ENCODE measurements at places on chromosomes 11 and 22.

DNA sequence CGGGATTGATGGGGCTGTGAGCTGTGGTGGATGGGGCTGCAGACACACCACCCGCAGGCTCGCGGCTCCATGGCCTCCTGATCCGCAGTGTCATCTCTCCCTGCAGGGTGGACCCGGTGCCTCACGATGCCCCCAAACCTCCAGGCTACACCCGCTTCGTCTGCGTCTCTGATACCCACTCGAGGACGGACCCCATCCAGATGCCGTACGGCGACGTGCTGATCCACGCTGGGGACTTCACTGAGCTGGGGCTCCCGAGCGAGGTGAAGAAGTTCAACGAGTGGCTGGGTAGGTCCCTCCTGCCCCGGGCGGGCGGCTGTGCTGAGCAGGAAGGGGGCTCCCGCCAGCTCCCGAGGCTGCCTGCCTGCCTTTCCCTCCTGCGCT lies 23.1 kb downstream of the MPPED1 start:
- DNase-seq: no peak

GRCh38 chr11:127269911-127270310 lies 269.3 kb upstream of the KIRREL3 start:
- DNase-seq: no peak

GRCh38 chr11:126340960-126341606 lies 14.4 kb upstream of the ST3GAL4 start:
- DNase-seq: no peak

DNA sequence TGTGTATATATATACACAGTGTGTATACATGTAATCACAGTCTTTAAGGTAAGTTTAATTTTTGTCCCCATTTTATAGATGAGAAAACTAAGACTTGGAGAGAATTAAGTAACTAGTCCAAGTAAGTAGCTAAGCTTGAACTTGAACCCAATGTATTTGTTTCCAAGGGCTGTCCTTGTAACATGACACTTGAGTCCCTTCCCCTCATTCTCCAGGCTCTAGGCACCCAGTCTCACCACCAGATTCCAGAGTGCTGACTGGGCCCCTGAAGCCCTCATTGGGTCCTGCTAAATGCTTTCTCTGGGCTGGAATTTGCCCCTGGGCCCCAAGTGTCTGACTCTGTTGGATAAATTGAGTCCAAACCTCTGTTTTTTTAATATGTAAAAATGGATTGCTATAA lies 45.5 kb downstream of the ADM start:
- no peak for DNase-seq

DNA sequence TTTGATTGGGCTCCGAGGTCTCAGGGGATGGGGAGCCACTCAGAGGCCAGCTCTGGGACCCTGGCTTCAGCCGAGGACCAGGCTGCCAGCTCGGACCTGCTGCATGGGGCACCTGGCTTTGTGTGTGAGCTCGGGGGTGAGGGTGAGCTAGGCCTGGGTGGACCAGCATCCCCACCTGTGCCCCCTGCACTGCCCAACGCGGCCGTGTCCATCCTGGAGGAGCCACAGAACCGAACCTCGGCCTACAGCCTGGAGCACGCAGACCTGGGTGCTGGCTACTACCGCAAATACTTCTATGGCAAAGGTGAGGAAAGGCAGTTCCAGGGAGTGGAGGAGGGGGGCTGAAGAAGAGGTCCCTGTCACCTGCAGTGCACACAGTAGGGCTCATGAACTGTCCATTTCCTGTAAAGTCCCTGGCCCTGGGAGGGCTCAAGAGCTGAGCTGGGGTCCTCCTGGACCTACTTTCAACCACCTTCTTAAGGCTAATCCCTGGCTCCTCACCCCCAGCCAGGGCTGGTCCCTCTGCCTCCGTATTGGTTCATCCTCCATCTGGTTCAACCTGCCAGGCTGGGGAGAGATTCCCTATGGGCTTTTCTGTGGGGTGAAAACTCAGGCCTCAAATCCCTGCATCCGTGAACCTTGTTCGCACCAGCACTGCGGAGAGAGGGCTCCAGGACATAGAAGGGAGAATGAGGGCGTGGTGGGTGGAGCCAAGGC lies 3.6 kb downstream of the SIPA1 start:
- DNase-seq: no peak

DNA sequence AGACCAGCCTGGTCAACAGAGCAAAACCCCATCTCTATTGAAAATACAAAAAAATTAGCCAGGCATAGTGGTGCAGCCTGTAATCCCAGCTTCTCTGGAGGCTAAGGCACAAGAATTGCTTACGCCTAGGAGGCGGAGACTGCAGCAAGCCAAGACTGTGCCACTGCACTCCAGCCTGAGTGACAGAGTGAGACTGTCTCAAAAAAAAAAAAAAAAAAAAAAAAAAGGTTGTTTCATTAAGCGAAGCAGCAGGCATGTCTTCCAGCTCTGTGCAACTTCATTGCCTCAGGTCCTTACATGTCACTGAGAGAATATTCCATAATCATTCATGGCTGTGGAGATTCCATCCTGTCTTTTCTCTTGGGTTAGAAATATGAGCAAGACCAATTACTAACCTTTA lies 16.9 kb downstream of the GAB2 start:
- DNase-seq: no peak

- no peak for DNase-seq
Observed at GRCh38 chr22:27786291-27786932, 15.1 kb downstream of the MN1 start.

Measured in CMK (cell line).